HS-27A (cell line): ENCODE measurements at places on chromosomes 5 and 9.

DNA sequence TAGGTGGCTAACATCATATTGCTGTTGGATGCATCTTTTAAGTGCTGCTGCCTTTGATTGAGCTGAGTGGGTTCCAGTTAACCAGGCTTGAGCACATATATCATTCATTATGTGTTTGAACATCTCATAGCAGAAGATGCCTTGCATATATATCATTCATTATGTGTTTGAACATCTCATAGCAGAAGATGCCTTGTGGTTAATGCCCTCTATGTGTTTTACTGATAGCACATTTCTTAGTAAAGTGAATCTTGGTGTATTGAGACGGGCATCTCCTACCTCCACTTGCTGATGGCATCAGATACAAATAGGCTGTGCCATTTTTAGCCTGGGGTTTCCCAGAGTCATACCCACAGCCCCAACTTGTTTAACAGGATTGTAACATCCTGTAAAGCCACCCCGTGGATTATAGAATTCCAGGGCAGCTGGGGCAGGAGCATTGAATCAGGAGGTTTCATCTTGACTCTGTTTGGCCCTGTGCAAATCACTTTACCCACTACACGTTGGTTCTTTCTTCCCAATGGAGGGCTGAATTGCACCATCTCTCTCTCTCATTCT, 26.5 kb downstream of the MTAP start:
- DNase-seq: no peak

DNA sequence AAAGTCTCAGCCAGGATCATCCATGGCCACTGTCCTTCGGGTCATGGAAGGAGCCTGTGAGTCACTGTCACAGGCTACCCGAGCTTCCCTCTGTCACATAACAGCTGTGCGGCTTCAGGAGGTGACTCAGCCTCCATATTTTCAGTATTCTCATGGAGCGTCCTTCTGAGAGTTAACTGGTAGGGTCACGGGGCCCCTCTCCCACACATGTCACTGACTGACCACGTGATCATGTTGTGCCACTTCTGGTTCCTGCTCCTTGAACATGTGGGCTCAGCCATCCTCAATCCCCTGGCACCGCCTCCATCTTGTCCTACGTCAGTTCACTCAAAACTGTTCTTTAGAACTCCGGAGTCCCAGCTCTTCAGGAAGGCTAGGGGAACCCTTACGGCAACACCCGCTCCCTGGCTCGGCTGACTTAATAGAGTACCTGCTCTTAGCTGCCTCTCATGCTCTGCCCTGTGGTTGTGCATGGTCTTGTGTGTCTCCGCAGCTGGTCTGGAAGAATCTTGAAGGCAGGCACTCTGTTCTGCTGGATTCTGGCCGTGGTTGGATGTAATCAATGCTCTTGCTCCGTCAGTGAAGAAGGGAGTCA, 182.8 kb downstream of the ICE1 start:
- no peak for DNase-seq

- peak; percentile 19 for DNase-seq
Observed at GRCh38 chr9:136614372-136614922, 48.3 kb upstream of the EGFL7 start.

DNA sequence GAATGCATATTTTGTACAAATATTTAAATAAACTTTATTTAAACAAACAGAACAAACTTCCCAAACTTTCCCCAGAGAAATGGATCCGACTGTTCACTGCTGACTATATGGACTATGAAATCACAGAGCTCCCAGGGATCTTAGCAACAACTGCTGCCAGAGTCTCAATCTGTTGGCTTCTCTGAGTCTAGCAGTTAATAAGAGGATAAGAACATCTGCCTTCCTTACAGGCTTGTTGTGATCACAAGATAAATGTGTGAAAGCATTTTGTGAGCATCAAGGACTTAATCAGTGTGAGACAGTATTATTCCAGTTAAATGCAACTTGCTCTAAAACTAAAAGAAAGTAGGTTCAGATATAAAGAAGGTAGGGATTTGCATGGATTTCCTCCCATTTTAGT, 31.4 kb upstream of the MYOT start:
- no peak for DNase-seq

- peak; percentile 27 for DNase-seq
Observed at GRCh38 chr5:83844449-83845068, 123.9 kb upstream of the HAPLN1 start.

GRCh38 chr5:141135030-141135717, at the start of gene PCDHB5:
PCDHB5 (plus strand) TSS chr5:141135206; CDS start chr5:141135435, 229 bp downstream.
- DNase-seq: no peak

DNA sequence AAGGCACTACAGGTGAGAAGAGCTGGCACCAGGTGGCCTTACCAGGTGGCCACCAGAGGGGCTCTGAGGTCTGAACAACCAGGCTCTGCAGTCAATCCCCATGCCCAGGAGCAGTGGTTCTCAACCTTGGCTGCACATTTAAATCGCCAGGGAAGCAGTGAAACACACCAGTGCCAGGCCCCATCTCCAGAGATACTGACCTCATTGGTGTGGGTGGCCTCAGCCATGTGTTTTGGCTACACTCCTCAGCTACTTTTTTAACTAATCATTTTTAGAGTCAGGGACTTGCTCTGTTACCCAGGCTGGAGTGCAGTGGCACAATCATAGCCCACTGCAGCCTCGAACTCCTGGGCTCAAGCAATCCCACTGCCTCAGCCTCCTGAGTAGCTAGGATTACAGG, 56.0 kb downstream of the GABBR2 start:
- DNase-seq: no peak

GRCh38 chr9:33332011-33332410, 41.7 kb downstream of the NFX1 start:
- DNase-seq: no peak

DNA sequence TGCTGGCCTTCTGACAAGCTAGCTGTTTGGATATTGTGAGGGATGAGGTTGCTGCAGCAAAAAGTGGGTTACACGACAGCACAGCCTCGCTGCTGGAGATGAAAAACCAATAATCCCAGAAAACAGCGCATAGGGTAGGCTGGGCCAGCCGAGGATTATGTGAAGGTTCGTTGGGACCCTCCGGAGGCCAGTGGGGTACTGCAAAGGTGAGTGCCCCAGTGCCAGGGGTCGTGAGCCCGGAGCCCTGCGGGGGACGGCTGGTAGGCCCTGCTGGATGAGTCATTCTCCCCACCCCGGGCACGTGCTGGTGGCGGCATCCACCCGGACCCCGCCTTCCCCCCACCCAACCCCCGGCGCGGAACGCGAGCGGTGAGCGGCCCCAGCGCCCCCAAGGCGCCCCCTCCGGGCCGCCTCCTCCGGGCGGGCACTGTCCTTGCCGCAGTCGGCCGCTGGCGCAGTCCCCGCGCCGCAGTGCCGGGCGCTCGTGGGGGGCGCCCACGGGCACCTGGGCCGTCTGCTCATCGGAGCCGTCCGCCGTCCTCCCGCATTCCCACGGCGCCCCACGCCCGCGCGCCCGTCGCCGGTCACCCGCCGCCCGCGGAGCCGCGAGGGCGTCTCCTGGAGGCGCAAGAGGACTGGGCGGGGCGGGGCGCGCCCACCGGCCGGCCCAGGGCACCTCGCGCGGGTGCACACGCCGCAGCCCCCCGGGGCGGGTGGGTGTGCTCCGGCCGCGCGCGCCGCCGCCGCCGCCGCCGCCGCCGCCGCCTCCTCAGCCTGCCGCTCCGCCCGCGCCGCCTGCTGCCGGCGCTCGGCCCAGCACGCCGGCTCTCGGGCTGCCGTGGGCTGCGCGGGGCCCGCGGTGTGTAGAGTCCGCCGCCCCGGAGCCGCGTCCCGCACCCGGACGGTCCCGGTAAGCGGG, at the start of gene PHF24:
TSS of gene PHF24 (plus strand) at position 794 of the 919 bp plus-strand sequence. CDS start 13,014 bp downstream, outside the sequence.
- no peak for DNase-seq

DNA sequence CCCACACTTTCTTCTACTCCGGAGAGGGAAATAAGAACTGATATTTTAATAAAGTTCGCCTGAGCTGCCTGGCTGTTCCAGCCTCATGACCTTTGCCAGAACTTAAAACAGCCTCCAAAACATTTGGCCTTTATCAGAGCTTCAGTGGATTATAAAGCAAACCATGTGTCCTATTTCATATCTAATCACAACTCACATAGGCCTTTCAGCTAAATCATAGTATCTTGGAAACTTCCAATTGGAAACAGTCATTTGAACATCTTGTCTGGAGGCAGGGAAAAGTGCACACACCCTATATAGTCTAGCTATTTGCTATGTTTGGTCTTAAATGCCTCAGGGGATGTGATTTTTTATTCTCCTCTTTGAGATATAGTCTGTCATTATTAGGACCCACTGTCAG, 46.0 kb upstream of the FREM1 start:
- DNase-seq: no peak

- DNase-seq: no peak
Observed at GRCh38 chr5:107476783-107477182, 194.0 kb downstream of the EFNA5 start.
